ENCODE measurements at places on chromosomes 11 and 22.

DNA sequence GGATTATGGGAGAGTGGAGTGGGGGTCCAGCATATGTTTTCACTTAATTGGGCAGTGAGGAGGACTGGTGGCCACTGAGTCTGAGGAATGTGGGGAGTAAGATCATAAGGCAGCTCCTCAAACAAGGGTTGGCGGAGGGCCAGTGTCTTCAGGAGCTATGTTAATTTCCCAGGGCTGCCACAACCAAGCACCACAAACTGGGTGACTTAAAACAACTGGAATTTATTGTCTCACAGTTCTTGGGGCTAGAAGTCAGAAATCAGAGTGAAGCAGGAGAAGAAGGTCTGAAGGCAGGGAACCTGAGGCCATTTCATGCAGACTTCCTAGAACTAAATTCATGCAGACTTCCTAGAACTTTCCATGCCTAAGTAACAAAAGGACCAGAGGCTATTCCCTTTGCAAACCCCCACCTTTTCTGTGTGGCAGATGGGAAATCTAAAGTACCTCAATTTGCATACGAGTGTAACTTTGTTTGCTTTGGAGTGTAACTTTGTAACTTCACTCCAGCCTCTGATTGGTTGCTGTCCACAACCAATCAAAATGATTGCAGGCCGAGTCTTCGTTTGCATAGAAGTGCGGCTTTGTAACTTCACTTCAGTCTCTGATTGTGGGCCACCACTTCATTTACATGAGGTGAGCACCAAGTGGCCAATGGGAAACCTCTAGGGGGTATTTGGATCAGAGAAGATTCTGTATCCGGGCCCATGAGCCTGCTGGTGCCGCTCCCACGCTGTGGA, 50.5 kb upstream of the ZBED5 start:
- DNase-seq: no peak

DNA sequence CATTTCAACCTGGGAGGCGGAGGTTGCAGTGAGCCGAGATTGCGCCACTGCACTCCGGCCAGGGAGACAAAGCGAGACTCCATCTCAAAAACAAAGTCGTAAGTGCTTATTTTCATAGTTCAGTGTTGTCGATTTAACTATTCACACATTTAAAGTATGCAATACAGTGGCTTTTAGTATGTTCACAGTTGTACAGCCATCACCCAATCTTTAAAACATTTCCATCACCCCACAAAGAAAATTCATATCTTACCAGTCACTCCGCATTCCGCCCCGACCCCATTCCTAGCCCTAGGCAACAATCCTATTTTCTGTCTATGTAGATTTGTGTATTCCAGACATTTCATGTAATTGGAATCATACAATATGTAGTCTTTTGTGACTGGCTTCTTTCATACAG, 11.9 kb downstream of the IPO7 start:
- no peak for DNase-seq

DNA sequence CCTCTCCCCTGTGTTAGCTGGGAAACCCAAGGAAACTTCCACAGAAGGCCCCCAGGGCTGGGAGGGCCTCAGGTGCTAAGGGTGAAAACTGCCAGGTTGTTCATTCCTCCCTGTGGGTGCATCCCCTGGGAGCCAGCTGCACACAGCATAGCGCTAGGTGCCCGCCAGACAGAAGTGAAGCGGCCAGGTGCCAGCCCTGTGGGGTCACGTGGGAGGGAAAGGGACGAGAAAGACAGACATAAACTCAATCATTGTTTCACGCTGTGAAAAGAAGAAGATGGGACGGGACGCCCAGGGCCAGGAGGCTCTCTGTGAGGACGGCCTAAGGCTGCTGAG, 31.6 kb upstream of the HMOX1 start:
- DNase-seq: no peak

GRCh38 chr11:124793466-124794278, 6.5 kb downstream of the MSANTD2 start:
- no peak for DNase-seq

GRCh38 chr11:66600631-66601233, 7.7 kb downstream of the CCS start:
- no peak for DNase-seq

DNA sequence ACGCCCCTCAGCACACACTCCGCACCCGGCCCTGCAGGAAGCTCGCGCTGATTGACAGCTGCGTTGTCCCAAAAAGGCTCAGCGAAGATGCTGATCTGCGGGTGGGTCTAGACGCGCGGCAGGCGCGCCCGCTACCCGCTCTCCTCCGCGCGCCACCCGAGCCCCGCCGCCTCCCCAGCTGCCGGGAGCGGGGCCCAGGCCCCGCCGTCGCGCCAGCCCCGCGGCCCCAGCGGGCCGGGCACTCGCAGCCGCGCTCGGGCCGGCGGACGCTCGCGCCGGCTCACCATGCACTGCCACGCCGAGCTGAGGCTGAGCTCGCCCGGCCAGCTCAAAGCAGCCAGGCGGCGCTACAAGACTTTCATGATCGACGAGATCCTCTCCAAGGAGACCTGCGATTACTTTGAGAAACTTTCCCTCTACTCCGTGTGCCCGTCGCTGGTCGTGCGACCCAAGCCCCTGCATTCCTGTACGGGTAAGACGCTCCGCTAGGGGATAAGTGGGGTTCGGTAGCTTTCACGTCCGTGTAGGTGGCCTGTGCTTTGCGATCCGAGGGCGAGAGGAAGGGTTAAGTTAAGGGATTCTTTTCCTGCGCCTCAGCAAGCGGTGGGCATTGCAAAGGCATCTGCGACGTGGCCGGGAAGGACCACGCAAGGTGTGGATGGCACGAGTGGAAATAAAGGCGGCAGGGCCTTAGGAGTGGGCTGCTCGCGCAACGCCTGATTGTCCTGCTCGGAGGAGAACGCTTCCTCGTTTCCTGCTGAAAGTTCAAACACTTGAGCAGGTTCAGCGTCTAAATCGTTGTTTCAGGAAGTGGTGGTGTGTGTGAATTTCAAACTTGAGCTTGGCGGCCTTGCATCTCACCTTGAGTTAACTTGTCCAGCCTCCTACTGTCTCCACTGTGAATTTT, at the start of gene BARX2:
BARX2 (plus strand) TSS at position 98 of the 907 bp plus-strand sequence; CDS start at position 286, 188 bp downstream.
- no peak for DNase-seq

DNA sequence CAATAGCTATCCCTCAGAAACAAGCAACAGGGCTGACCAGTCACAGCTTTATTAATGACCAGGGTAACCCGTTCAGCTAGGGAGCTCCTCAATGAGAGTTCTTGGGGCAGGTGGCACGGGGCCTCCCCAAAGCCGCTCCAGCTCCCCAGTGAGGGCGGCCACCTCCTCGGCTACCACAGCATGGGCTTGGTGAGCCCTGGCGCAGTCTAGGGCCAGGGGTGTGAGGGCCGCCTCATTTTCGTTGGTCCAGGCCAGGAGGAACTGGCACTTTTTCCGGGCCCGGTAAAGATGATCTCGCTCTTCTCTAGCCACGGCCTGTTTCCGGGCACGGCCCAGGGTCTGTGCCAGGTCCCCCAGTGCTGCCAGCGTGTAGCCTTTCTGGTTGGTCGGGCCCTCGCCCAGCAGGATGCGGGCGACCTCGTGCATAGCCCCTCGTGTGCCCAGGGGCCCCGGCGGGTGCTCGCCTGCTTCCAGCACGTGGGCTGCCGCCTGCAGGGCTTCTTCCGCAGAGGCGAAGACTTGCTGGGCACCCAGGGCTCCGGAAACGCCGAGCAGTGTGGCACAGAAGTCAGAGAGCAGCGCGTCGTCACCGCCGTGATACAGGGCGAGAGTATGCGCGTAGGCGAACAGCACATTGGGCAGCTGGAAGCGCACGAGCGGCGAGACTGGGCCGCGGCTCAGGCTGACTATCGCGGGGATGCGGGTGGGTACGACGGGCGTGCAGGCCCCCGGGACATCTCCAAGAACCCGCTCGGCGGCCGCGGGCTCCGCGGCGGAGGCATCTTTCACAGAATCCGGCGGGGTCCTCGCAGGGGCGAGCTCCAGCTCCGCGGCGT, 913 bp downstream of the ZNHIT2 start:
- no peak for DNase-seq

DNA sequence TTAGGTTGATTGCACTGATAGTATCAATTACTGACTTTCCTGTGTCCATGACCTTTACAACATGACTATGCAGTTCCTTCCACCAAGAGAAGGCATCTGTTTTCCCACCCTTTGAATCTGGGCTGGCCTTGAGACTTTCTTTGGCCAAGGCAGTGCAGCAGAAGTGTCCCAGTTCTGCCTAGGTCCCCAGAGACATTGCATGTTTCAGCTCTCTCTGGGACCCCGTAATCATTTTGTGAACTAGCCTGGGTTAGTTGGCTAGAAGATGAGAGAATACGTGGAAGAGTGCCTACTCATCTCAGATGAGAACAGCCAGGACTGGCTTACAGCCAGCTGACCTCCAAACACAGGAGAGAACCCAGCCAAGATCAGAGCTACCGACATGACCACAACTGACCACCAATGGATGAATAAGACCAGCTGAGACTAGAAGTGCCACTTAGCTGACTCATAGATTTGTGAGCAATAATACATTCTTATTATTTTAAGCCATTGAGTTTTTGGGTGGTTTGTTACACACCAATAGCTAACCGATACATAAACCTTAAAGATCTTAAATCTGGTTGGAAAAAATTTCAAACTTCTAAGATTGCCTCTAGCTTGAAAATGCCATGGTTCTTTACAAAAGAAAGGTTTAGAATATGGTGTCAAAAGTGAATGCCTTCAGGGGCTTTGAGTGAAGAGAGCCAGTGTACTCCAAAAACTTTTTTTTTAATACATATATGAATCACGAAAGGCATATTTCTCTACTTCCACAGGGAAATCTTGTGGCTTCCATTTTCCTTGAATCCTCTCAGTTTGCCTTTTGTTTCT, 145.2 kb downstream of the FBXO7 start:
- DNase-seq: no peak

DNA sequence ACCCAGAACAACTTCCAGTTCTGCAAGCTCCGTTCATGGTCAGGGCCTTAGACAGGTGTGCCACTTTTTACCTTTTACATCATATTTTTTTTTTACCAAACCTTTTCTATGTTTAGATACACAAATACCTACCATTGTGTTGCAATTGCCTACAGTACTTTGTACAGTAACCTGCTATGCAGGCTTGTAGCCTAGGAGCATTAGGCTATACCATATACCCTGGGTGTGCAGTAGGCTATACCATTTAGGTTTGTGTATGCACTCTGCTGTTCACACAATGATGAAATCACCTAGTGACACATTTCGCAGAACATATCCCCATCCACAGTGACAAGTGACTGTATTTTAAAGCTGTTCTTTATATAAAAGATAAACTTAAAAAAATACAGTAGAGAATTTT, 29.6 kb downstream of the APIP start:
- DNase-seq: no peak

DNA sequence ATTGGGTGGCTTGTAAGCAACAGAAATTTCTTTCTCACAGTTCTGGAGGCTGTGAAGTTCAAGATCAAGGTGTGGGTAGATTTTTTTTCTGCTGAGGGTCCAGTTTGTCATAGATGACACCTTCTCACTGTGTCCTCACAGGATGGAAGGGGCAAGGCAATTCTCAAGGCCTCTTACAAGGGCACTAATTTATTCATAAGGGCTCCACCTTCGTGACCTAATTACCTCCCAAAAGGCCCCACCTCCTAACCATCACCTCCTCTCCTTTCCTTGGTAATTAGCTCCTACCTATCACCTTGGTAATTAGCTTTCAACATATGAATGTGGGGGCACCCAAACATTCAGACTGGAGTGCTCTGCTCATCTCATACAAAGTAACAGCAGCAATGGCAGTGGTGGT, 92.3 kb upstream of the CD44 start:
- no peak for DNase-seq

GRCh38 chr22:48188231-48188721, 1425.8 kb downstream of the TBC1D22A start:
- DNase-seq: no peak

All from NK-92 treated with Interleukin-12 subunit alpha and Interleukin-12 subunit beta, amount 100 ng/mL, for 24 hours (cell line).